ENCODE measurements at places on chromosomes 7 and 10.

DNA sequence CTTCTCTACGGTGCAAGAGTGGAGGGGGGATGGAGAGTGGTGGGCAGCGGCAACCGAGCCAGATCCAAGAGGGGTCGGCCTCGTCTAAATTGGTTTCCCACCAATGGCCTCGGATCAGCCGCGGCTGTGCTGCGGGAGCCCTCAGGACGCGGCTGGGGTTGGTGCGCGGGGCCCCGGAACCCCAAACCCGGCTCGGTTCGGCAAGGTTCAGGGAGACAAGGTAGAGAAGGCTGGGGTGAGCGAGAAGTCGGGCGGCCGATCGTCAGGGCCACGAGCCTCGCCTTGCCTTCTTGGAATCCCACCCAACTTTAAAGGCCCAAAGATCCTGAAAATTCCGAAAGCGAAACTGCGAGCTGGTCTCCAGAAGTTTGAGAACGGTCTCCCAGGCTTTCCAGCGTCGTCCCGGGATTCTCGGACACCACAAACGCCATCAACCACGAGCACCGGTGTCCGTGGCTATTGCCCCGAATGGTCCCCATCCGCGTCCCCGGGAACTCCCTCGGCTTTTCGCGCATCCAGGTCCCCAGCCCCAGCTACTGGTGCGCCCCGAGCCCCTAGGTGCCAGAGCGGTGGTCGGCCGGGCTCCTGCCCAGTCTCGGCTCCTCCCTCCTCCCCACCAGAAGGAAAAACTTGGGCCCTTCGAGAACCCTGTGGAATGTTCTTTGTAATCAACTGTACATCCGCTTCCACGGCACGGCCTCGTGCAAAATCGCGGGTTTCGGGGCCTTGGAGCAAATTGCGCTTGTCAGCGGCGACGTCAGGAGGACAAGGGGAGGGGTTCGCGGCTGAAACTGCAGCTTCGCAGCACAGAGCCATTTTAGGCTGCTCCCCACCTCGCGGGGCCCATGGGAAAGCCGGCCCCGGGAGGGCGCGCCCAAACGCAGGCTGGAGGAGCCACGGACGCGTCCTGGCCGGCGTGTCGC, 3.2 kb downstream of the SFMBT2 start:
- no peak for DNase-seq

DNA sequence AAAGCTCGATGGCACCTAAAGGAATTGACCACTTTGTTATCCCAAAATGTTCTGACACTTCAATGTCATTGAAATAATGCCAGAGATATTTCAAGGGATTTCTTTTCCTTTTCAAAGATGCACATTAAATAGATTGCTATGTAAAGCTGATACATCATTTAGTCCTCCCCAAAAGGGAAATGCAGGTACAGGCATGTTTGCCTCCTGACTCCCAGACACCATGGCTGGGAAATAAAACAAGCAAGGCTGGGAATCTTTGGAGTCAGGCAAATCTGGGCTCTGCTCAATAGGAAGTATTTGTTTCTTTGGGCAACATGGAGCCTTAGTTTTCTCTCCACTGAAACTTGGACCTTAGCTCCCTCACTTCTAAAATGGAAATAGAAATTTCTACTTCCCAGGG, 230.8 kb upstream of the LRRTM3 start:
- no peak for DNase-seq

DNA sequence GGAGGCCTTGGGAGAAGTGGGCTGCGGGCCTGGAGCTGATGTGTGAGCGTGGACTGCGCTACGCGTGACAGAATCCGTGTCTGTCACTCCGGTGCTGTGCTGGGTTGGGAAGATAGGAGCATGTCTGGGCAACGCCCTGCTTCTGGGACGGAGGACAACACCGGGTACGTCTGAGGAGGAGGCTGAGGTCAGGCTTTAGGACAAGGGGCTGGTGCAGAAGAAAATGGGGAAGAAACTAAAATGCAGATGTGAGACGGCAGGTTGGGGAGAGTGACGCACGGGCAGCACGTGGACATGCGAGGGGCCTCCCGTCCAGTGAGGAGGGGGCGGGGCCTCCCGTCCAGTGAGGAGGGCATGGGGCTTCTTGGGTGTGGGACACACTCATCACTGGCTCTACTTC, 207.4 kb downstream of the DNAJB6 start:
- DNase-seq, result no peak

- no peak for DNase-seq
Observed at GRCh38 chr7:78993341-78993740, 460.1 kb downstream of the MAGI2 start.

DNA sequence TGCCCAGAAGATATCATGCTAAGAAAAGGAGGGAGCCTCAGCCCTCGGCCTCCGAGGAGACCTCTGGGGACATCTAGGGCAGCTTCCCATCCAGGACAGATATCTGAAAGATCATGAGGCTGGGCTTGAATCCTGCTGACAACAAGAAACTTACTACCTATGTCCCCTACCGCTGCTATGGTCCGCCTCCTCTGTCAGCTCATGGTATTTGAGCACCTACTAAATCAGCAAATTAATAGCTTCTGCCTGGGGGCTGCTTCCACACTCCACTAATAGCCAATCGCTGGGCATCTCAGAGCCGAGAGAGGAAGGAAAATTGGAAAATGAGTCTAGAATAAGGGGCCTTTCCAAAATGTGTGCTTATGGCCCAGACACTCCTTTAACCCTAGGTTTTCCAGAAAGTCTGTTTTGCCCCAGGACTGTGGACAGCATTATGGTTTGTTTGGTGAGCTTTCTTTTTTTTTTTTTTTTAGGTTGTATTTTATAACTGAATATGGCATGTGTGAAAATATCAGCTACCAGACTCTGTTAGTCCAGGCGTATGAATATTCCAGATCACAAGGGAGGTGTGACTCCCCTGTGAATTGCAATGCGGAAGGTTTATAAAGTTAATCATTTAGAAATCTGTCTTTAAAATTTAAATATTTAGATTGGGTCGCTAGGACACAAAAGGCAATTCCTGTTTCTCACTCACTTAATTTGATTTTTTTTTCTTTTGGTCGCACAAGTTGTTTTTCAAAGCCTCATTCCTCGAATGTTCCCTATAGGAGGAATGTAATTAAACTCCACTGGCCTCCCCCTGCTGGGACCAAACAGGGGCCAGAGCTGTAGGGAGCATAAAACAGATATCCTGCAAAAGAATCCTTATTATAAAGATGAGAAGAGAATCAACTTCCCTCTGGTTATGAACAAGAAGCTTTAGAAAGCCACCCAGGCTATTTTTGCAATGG, 89.4 kb downstream of the PARP12 start:
- DNase-seq, result no peak

GRCh38 chr10:96860631-96861277, 28.7 kb downstream of the LCOR start:
- no peak for DNase-seq
